ENCODE measurements at places on chromosomes 3 and 15.

DNA sequence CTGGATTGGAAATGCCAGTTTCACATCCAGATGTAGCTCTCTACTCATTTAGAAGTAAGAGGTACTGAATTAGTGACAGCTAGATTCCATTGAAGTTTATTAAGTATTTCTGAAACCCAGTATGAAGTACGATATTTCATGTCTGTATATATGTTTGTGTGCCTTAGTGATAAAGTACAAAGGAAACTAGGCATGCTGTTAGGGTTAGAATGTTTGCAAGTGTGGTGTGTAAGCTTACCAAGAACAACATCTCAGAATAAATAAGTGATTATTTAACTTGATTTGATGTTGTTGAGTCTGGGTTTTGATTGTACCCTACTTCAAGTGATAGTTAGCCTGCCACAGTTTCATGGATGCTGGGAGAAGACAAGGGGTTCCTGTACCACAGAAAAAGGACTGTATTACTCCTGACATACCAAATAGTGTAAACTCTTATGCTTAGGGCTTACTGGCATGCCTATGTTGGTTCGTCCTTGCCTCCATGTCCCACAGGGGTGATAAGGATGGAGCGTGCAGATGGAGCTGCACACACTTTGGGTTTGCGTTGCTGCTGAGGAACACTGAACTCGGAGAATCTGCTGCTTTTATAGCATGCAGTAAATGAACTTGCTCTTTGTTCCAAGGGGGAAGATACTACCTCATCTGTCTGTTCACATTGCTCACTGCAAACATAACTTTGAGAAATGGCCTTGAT lies 43.6 kb downstream of the FNDC3B start:
- DNase-seq: no peak

DNA sequence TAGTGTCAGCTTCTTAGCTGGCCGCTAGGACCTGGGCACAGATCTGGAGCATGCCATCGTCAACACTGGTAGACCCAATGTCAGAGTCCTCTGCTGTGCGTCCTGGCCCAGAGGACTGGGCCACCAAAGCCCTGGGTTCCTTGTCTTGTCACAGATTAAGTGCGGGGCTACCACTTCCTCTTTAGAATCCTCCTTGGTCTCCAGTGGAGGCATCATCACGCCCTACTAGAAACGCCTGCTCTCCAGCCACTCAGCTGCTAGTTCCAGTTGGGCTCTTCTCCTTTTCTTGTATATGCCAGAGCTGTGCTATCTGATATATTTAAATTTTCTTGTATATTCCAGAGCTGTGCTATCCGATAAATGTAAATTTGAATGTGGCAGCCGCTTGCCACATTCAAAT lies 11.2 kb downstream of the PPCDC start:
- DNase-seq: no peak

DNA sequence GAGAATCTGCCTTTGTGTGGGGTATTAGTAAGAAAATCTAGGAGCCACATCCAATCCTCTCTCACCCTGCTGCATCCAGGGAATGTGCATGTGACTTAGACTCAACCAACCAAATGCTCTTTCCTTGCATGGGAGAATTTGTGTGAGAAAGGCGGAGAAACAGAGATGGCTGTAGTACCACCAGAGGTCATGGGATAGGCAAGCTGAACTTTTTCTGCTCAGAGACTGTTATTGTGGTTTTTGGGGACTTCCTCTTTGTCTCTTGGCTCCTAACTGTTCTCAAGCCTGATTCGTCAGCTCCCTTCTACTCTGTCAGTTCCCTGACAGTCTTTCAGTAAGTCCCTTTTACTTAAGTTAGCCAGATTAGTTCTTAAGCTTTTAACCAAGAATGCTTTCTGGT lies 2.6 kb upstream of the ZSCAN2 start:
- DNase-seq: no peak

DNA sequence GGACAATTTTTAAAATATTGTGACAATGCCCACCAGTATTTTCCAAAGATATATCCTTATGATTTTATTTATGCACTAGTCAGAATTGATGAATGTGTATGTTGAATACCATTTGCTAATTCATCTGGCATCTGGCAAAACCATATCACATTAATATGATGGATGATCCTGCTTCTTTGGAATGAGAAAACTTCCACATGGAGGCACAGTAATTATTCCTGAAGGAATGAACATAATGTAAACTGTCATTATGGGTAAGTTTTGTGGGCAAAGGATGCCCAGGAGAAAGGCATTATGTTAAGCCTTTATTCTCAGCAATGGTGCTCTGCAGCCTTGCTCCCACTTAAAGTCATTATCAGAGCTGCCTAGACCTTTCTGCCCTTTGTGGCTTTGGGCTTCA lies 113.0 kb upstream of the MME start:
- no peak for DNase-seq

DNA sequence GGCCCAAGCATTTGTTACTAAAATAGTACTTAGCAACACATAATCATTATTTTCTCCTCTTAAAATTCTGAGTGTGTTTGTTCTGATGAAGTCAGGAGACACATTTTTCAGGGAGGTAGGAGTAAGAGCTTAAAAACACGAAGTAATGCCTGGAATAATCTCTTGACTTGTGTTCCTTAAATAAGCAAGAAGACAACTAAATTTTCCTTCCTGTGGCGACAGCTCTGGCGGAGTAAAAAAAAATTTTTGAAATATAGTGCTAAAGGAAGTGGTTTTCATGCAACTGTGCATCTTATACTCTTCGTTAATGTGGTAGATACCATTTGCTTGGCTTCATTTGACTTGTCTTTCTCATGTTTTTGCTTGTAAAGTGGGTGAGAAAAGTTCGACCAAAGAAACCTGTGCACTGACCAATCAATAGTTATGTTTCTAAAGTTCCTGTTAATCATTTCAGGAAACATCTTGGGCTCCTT lies 11.1 kb upstream of the MBNL1 start:
- DNase-seq: no peak

DNA sequence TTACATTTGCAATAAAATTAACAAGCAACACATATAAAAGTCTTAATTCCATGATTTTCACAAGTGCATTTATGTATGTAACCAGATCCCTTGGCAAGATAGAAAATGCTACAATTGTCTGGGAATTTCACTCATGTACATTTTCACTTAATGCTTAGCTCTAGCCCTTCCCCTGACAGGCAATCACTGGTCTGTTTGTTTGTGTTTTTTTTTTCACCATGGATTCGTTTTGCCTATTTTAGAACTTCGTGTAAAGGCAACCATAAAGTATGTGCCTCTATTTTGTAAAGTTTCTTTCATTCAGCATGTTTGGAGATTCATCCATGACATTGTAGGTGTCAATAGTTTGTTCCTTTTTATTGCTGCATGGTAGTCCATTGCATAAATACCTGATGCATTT lies 260.9 kb upstream of the SLCO3A1 start:
- no peak for DNase-seq

GRCh38 chr3:46564190-46565021 lies 1.7 kb downstream of the LRRC2 start:
- DNase-seq: no peak

DNA sequence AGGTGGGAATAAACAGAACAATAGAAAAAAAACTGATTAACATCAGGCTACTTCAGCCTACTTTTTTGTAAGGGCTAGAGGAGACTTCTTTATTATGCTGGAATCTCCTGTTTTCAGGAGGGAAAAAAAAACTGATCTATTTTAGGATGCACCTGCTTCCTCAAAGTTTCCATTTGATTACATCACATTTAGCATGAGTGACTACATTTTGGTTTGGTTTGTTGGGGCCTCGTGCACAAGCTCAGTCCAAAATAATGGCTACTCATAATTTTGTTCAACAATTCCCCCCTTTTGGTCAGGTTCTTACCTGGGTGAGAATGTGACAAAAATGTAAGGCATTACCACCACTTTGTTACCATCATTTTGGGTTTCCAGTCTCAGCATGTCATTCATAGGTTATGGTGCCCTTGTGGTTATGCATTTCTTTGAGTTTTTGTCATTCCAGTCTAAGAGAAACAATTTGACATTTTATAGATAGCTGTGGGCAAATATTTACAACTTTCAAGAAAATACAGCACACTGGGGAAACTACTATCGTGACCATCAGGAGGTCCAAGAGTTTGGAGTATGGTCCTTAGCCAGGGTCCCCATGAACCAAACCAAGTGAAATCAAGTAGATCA lies 93.6 kb upstream of the ATP11B start:
- DNase-seq: no peak

- peak; percentile 67 for DNase-seq
Measured at GRCh38 chr3:136277634-136278033, 27.5 kb downstream of the PCCB start.

DNA sequence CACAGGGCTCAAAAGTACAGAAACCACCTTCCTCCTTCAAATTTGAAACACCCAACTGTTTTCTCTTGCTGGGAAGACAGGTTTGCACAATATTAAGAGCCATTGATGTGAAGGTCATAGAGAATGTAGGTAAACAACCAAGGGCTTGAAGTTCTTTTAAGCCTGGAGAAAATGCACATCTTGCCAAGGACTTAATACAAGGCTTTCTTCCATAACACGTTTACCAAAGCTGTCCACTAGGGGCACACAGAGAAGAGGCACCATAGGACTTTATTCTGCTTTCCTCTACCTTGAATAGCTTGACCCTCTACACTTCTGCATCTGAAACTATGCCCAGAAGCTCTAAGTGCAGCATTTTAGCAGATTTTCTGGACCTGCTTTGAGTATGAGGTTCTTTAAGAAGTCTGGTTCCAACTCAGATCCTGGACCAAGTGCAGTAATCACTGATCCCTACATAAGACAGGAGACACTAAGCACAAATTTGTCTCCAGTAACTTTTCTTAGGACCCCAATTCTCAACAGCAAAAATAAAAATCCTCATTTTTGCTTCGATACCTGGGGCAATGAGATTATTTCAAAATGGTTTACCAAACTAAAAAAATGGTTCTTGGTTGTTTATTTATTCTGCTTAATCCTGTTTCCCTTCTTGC lies 138.0 kb downstream of the FBN1 start:
- no peak for DNase-seq

GRCh38 chr3:170095771-170096170 lies 58.0 kb downstream of the GPR160 start:
- DNase-seq: no peak

GRCh38 chr3:105394177-105394576 lies 27.5 kb downstream of the ALCAM start:
- no peak for DNase-seq

DNA sequence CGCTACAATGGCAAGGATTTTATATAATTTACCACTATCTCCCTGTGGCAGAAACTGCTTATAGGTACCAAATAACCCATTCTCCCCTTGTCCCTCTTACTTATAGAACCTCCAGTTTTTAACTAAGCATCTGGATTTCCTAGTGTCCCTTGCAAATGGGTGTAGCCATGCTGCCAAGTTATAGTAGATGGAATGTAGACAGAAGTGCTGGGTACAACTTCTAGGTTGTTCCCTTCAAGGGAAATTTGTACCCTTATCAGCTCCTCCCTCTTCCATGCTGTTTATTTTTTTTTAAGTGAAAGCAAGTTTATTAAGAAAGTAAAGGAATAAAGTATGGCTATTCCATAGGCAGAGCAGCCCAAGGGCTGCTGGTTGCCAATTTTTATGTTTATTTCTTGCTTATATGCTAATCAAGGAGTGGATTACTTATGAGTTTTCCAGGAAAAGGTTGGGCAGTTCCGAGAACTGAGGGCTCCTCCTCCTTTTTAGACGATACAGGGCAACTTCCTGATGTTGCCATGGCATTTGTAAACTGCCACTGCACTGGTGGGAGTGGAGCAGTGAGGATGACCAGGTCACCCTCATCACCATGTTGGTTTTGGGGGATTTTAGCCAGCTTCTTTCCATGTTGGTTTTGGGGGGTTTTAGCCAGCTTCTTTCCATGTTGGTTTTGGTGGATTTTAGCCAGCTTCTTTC lies 40.1 kb upstream of the TM4SF19 start:
- DNase-seq: no peak

GRCh38 chr3:152970851-152971250 lies 135.9 kb downstream of the P2RY1 start:
- DNase-seq: no peak

- no peak for DNase-seq
Measured at GRCh38 chr15:31222773-31223341, 103.8 kb upstream of the KLF13 start.

GRCh38 chr3:69020424-69020823 lies 6.9 kb upstream of the EOGT start:
- no peak for DNase-seq

- DNase-seq: no peak
Measured at GRCh38 chr3:12893247-12893646, 51.9 kb upstream of the RPL32 start.

DNA sequence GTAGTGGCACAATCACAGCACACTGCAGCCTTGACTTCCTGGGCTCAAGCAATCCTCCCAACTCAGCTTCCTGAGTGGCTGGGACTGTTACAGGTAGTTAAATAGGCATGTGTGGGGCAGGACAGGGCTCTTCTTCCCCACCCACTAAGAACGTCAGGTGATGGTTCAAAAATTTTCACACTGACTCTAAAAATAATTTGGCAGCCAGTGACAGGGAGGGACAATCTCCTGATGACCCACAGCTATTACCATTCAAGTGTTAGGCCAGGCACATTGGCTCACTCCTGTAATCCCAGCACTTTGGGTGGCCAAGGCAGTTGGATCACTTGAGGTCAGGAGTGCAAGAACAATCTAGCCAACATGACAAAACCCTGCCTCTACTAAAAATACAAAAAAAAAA lies 12.2 kb upstream of the TRMT10C start:
- DNase-seq: no peak

GRCh38 chr15:68620721-68621527 lies 42.1 kb downstream of the CORO2B start:
- DNase-seq: peak; percentile 41

GRCh38 chr15:93882141-93882540 lies 349.2 kb upstream of the MCTP2 start:
- no peak for DNase-seq

- DNase-seq: no peak
Measured at GRCh38 chr3:27678234-27678633, 43.9 kb downstream of the EOMES start.

DNA sequence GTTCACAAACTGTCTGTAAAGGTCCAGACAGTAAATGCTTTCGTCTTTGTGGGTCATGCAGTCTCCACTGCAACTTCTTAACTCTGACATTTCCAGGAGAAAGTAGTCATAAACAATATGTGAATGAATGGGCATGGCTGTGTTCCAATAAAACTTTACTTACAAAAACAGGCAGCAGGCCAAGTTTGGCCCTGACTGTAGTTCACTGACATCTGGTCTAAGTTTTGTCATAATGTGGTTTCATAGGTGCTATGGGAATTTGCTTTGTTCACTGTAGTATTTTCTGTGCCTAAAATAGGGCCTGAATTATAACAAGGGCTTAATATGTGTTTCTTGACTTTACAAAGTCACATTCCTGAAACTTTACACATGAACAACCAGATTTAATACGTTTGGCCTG lies 186.0 kb upstream of the KBTBD8 start:
- DNase-seq: no peak

DNA sequence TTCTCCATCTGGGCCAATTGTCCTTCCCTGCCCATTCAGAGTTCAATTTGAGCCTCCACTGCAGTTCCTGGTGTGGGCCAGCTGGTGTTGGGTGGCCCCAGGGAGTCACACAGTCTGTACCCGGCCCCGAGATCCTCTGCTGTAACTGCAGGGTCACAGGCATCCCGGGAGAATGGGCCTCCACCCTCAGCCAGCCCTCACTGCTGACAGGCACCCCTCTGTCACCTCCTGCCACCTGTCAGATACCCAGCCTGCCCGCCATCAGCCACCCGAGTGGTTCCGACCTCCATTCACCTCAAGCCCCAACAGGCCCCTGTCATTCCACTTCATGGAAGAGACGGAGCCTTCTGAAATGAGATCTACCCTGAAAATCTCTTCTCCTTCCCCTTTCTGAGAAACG lies 73.2 kb downstream of the ST8SIA2 start:
- DNase-seq: no peak

GRCh38 chr15:85008474-85009260 lies 27.0 kb downstream of the PDE8A start:
- no peak for DNase-seq
